T1000 (cell line): ENCODE measurements at places on chromosomes 6 and 20.

- DNase-seq = no peak
Observed at GRCh38 chr6:135319819-135320218, 138.7 kb downstream of the MYB start.

GRCh38 chr6:160424256-160424655 is 76.1 kb downstream of the SLC22A3 start:
- DNase-seq = no peak

DNA sequence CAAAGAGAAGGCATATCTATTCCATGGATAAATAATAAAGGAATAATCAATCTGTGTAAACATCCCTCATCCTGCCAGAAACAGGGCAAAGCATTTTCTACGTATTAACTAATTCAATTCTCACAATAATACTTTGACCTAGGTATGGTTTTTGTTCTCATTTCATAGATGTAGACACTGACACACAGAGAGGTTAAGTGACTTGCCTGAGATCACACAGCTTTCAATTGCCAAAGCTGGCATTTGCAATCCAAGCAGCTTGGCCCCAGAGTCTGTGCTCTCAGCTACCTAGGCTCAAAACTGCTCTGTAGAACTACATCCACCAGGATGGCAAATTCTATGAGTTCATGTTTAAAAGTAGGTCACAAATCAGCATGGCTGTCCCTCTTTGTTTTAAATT is 124.9 kb downstream of the BMP7 start:
- no peak for DNase-seq

GRCh38 chr6:110090876-110091275 is 88.6 kb downstream of the WASF1 start:
- no peak for DNase-seq

GRCh38 chr6:142376115-142376514 is 74.3 kb downstream of the ADGRG6 start:
- DNase-seq = no peak
